ENCODE measurements at places on chromosomes 12 and 14.
A peak's percentile ranks its signal among the peaks of the same experiment; 100 is the strongest.

- no peaks in the 10 kb centered on the region for H3K36me3 ChIP-seq
- H3K27me3 ChIP-seq: no peaks in the 10 kb centered on the region
- no peaks in the 10 kb centered on the region for H3K4me1 ChIP-seq
- H3K27ac ChIP-seq: no peak overlapping the region
- H3K4me3 ChIP-seq: no peak overlapping the region
- no peak for DNase-seq
These were observed 490.7 kb downstream of the EGLN3 start for GRCh38 chr14:33460164-33460563.

GRCh38 chr12:42987216-42987650, 397.7 kb upstream of the PRICKLE1 start:
- DNase-seq: no peak
- no peak overlapping the region for H3K4me3 ChIP-seq
- H3K27me3 ChIP-seq: no peaks in the 10 kb centered on the region
- H3K27ac ChIP-seq: no peak overlapping the region

DNA sequence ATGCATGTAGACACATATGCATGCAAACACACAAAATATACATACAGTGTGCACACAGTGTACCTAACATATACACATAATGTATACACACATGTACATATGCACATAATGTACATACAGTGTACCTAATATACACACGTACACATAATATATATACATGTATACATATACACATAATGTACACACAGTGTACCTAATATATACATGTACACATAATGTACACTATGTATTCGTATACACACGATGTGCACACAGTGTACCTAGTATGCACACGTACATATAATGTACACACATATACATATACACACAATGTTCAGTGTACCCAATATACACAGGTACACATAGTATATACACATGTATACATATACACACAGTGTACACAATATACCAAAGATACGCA, 70.0 kb downstream of the DNAH10 start:
- H3K4me3 ChIP-seq: no peak overlapping the region
- DNase-seq: no peak
- H3K27ac ChIP-seq: no peak overlapping the region
- H3K4me1 ChIP-seq: no peaks in the 10 kb centered on the region
- no peaks in the 10 kb centered on the region for H3K36me3 ChIP-seq

DNA sequence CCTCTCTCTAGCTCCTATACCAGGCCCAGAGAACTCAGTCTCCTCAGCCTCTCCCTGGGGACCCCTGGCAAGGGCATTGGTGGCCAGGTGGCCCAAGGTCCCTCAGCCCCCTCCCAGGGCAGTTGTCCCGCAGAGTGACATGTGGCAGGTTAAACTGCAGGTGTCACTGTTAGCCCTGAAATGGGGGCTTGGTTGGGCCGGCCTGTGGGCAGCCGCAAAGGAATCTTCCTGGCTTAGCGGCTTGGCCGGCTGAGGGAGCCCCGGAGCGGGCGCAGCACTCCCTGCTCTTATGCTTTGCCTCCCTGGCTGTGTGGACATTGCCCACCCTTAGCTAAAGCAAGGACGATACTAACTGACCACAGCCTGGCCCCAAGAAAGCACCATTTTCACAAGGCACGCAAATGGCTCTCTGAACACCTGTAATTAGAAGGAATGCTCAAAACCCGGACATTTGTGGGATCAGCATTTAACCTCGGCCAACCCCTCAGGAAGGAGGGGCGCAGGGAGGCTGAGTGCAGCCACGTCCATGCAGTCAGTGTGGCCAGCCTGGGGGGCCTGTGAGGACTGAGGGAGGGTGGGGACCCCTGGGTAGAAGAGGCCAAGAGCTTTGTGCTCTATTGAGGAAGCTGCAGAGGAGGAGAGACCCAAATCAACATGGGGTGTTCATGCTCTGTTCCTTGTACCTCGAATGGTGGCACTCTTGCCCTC, 82.2 kb downstream of the PAPOLA start:
- peaks cover 59% of the 10 kb centered on the region for H3K27me3 ChIP-seq
- no peak for DNase-seq
- no peak overlapping the region for H3K27ac ChIP-seq

DNA sequence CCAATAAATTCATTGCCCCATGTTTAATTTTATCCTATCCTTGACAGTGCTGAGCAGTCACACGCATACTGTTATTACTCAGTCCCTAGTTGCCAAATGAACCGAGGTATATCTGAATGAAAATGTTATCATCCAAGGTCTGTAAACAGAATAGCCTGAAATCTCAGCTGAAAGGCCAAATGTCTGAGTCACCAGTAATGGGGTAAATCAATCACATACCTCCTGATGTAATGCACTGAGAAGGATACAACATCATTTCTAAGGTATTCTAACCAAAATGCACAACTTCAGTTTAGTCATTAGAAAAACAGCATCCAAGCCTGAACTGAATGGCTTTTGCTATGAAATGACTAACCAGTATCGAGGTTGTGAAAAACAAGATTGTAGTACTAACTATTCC, 228.6 kb downstream of the DPF3 start:
- no peaks in the 10 kb centered on the region for H3K36me3 ChIP-seq
- peaks cover 10% of the 10 kb centered on the region for H3K27me3 ChIP-seq
- peaks cover 3% of the 10 kb centered on the region for H3K4me1 ChIP-seq
- no peak overlapping the region for H3K4me3 ChIP-seq
- no peak overlapping the region for H3K27ac ChIP-seq
- no peak for DNase-seq

GRCh38 chr14:47020500-47020899, 368.9 kb upstream of the RPL10L start:
- DNase-seq: no peak
- H3K4me1 ChIP-seq: no peaks in the 10 kb centered on the region
- no peaks in the 10 kb centered on the region for H3K36me3 ChIP-seq
- H3K27me3 ChIP-seq: no peaks in the 10 kb centered on the region
- H3K4me3 ChIP-seq: no peak overlapping the region

GRCh38 chr14:104536942-104537612, 42.5 kb upstream of the C14orf180 start:
- H3K36me3 ChIP-seq: no peaks in the 10 kb centered on the region
- DNase-seq: no peak

DNA sequence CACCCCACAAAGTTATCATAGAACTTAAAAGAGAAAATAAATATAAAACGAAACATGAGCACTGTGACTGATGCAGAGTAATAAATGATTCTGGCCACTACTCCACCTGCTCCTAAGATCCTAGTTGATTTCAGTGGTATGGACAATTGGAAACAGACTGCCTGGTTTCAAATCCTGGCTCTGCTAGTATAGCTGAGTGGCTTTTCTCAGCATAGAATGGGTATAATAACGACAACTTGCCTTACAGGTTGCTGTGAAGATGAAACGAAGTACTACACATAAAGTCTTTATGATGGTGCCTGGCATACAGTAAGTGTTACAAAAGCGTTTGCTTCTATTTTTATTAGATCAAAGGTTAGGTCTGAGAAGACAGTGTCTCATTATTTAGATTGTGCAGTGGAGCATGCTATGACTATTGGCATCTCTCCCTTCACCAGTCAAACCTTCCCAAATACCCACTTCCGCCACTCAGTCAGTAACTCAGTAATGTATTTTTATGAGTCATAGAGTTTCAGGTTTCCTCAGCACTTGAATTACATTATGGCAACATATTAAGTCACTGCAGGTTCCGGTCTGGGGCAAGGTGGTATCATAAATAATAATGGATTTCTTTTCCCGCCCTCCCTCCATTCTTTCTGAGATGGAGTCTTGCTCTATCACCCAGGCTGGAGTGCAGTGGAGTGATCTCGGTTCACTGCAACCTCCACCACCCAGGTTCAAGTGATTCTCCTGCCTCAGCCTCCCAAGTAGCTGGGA, 29.7 kb upstream of the NR2C1 start:
- H3K27ac ChIP-seq: no peak overlapping the region
- no peaks in the 10 kb centered on the region for H3K27me3 ChIP-seq

DNA sequence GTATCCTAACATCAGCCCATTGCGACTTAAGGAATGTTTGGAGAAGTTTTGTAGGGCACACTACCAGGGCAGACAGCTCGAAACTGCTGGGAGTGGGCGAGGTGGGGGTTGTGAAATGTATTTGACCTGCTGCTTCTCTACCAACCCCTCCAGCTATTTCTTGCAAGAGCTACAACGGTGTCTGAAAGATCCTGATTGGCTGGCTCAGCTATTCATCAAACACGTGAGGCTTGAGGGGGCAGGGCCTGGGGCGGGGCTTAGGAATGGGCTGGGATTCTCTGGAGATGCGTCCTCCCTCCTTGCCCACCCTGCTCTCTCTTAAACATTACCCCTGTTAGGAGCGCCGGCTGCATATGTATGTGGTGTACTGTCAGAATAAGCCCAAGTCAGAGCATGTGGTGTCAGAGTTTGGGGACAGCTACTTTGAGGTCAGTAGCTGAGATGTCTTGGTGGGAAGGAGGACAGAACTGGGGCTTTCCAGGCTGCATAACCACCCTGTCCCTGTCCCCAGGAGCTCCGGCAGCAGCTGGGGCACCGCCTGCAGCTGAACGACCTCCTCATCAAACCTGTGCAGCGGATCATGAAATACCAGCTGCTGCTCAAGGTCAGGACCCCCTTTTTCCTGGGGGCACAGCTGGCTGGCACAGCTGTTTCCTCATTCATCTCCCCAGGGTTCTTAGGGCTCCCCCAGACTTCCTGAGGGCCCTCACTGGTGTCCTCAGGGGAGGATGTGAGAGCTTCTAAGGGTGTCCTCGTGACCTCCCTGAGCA, 3.1 kb downstream of the ARHGEF25 start:
- no peak overlapping the region for H3K4me3 ChIP-seq
- no peak for DNase-seq
- no peak overlapping the region for H3K27ac ChIP-seq
- H3K27me3 ChIP-seq: peaks cover 73% of the 10 kb centered on the region
- H3K4me1 ChIP-seq: peaks cover 12% of the 10 kb centered on the region

GRCh38 chr14:64774272-64774671, 70.0 kb downstream of the PLEKHG3 start:
- no peaks in the 10 kb centered on the region for H3K36me3 ChIP-seq
- no peak for DNase-seq
- H3K27me3 ChIP-seq: peaks cover 25% of the 10 kb centered on the region
- no peak overlapping the region for H3K27ac ChIP-seq
- H3K4me3 ChIP-seq: no peak overlapping the region
- H3K4me1 ChIP-seq: no peaks in the 10 kb centered on the region

DNA sequence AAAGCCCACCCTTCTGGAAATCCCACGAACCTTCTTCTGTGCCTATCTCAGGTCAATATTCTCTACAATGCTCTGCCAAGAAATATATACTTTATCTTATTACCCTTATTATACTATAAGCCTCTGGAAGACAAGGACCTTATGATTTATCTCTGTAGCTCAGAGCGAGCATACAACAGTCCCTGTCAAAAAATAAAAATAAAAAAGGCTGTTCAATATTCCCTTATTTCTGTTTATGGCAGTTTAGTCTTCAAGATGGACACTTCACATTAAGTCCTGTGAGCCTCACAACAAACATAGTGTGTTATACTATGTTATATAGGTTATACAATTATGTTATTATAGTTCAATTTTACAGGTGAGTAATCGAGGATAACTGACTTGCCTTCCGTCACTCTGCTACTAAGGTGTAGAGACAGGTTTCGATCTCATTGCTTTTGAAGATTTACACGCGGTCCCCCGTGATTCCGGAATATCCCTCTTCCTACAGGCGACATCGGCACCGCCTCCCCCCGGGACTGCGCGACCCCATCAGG, 562 bp downstream of the EAPP start:
- H3K4me1 ChIP-seq: peaks cover 10% of the 10 kb centered on the region
- H3K4me3 ChIP-seq: peak overlapping the region; percentile 99
- DNase-seq: no peak
- H3K36me3 ChIP-seq: peaks cover 48% of the 10 kb centered on the region
- H3K27ac ChIP-seq: peak overlapping the region; percentile 99

GRCh38 chr14:56100556-56100955, 17.7 kb upstream of the PELI2 start:
- H3K36me3 ChIP-seq: no peaks in the 10 kb centered on the region
- H3K27me3 ChIP-seq: peaks cover 45% of the 10 kb centered on the region
- H3K27ac ChIP-seq: no peak overlapping the region

GRCh38 chr14:62443796-62444195, 601.5 kb downstream of the KCNH5 start:
- H3K4me3 ChIP-seq: no peak overlapping the region
- peaks cover 3% of the 10 kb centered on the region for H3K36me3 ChIP-seq
- no peaks in the 10 kb centered on the region for H3K27me3 ChIP-seq
- DNase-seq: no peak

GRCh38 chr14:95901054-95901453, 24.4 kb downstream of the TUNAR start:
- H3K4me3 ChIP-seq: no peak overlapping the region
- DNase-seq: no peak
- peaks cover 37% of the 10 kb centered on the region for H3K27me3 ChIP-seq

GRCh38 chr12:1309613-1310012, 284.8 kb downstream of the FBXL14 start:
- peak overlapping the region; percentile 65 for H3K27ac ChIP-seq
- H3K36me3 ChIP-seq: peaks cover 4% of the 10 kb centered on the region
- H3K4me1 ChIP-seq: peaks cover 5% of the 10 kb centered on the region
- H3K4me3 ChIP-seq: no peak overlapping the region

GRCh38 chr14:103103461-103104388, 9.2 kb downstream of the EXOC3L4 start:
- peaks cover 28% of the 10 kb centered on the region for H3K27me3 ChIP-seq
- peak overlapping the region; percentile 36 for H3K4me3 ChIP-seq
- no peaks in the 10 kb centered on the region for H3K36me3 ChIP-seq
- peaks cover 10% of the 10 kb centered on the region for H3K4me1 ChIP-seq
- DNase-seq: no peak

- DNase-seq: no peak
- peaks cover 29% of the 10 kb centered on the region for H3K27me3 ChIP-seq
- H3K36me3 ChIP-seq: no peaks in the 10 kb centered on the region
- H3K27ac ChIP-seq: no peak overlapping the region
These were observed 23.6 kb upstream of the FAM181A start for GRCh38 chr14:93903342-93904184.

DNA sequence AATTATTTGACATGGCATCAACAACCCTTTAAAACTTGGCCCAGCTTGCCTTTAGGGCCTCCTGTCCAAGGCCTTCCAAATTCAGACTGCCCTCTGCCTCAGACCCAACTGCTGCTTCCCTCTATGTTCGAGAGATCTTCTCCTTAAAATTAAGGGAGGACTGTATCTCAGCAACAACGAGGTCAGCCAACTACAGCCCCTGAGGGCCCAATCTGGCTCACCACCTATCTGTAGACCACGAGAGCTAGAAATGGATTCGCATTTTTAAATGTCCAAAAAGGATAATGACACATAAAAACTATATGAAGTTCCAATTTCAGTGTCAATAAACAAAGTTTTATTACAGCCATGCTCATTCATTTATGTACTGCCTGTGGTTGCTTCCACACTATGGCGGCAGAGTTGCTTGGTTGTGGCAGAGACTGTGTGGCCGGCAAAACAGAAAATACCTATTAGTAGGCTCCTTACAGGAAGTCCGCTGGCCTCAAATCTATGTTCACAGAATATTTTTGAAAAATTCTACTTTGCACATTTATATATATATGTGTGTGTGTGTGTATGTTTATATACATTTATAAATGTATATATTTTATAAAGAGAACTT, 1026.9 kb downstream of the BCL11B start:
- DNase-seq: no peak
- H3K27me3 ChIP-seq: no peaks in the 10 kb centered on the region
- peaks cover 10% of the 10 kb centered on the region for H3K4me1 ChIP-seq
